Cardiac muscle cell (in vitro differentiated cells and primary cell): ENCODE measurements at places on chromosomes 6 and 20.
A peak's percentile ranks its signal among the peaks of the same experiment; 100 is the strongest.

DNA sequence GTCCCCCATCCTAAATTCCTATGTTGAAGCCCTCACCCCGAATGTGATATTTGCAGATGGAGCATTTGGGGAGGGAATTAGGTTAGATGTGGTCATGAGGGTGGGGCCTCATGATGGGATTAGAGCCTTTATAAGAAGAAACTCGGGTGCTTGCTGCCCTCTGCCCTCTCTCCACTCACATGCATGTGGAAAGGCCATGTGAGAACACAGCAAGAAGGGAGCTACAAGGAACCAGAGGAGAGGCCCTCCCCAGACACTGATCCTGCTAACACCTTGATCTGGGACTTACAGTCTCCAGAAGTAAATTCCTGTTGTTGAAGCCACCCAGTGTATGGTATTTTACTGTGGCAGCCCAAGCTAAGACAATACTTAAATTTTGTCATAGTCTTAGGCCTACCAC, 69.6 kb upstream of the TULP1 start:
- no peak for DNase-seq

- DNase-seq: peak; percentile 34
These were observed 982 bp downstream of the HECA start for GRCh38 chr6:139135578-139136545.

GRCh38 chr6:84825461-84825860, 61.1 kb upstream of the TBX18 start:
- DNase-seq: no peak

- DNase-seq: no peak
These were observed 291.1 kb downstream of the GJA1 start for GRCh38 chr6:121726596-121726995.

DNA sequence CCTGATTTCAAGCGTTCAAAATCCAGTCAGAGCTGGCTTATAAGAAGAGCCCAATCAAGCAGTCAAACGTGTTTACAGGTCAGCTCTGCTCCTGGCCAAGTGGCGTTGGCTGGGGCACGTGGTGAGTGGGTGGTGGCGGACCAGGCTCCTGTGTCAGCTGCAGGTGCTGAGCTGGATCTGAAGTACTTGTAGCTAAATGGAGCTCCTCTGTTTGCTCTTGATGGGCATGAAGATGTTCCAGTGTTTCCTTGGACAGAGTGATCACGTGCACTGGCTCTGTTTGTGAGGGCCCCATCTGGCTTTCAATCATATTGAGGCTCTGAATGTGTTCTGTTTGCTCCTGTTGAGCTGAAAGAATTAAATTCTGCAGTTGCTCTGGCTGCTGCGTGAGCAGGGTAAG, 10.2 kb upstream of the MICAL1 start:
- peak; percentile 34 for DNase-seq

DNA sequence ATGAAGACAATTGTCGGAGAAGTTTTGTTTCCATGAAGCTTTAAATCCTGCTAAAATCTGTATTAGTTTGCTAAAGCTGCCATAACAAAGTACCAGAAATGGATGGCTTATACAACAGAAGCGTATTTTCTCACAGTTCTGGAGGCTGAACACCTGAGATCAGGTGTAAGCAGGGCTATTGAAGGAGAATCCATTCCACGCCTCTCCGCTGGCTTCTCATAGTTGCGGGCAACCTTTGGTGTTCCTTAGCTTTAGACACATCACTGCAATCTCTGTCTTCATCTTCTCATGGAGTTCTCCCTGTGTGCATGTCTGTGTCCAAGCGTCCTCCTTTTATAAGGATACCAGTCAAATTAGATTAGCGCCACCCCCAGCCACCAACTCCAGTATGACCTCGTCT, 159.9 kb upstream of the CDYL start:
- DNase-seq: no peak

DNA sequence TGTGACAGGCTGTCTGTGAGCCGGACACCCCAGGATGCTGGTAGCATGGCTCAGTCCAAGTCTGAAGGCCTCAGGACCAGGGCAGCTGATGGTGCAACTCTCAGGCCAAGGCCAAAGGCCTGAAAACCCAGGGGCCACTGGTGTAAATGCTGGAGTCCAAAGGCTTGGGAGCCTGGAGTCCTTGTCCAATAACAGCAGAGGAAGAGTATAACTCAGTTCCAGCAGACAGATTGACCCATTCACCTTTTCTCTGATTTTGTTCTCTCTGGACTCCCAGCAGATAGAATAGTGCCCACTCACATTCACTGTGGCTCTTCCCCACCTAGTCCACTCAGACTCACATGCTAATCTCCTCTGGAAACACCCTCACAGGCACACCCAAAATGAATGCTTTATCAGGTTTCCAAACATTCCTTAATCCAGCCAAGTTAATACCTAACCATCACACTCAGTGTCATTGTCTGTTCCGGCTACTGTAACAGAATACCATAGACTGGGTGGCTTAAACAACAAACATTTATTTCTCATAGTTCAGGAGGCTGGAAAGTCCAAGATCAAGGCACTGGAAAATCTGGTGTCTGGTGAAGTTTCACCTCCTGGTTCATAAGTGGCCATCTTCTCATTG, 5.0 kb upstream of the TRAF3IP2 start:
- no peak for DNase-seq

- DNase-seq: no peak
These were observed 170.9 kb downstream of the PHF3 start for GRCh38 chr6:63806573-63806913.

DNA sequence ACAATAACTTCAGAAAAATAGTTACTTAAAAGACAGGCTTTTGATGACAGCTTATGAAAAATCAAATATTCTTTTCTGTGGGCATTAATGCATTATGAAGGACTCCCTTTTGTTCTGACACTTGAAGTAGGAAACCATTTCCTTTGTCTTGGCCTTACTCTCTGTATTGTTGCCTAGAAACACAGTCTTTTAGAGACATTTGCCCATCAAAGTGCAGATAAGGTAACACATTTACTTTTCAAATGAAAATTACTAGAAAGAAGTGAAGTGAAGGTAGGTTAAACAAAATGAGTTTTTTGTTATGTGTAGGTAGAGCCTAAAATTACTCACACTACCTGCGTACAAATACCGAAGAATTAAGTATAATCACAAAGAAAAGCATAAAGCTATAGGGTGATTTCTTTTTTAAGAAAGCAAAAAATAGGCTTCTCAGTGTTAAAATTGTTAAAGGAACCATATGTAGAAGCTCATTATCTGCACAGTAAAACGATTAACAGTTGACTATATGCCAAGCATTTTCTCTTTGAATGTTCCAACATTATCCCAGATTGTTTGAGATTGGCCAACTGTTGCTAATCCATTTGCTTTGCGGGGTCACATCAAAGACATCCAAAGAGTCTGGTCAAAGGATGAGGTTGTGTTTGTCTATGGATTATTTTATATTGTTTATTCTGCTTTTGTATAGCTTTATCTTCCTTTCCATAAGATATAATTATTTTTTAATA, 542.0 kb upstream of the RNF217 start:
- DNase-seq: no peak

DNA sequence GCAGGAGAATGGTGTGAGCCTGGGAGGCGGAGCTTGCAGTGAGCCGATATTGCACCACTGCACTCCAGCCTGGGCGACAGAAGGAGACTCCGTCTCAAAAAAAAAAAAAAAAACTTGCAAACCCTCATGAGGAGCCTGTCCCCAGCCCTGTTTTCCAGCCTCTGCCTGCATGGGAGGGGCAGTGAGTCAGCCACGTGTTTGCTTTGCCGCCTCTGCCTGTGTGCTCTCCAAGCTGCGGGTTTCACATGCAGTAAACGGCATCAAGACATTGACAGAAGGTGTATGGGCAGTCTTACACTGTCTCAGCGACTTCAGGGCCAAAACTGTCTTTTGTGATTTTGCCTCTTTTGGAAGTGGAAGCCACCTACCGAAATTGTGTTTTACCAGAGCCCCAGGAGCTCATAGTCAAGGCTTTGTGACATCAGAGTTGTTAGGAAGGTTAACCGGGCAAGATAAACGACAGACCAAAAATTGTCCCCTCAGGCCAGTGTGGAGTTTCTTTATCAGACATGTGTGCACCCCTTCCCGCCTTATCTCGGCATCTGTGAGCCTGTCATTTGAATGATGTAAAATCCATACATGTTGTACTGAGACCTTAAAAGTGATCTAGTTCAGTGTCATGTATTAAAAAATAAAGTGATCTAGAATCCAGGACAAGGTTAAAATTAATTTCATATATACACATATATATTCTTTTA, 52.9 kb downstream of the RPP40 start:
- DNase-seq: no peak

GRCh38 chr6:141653590-141653989, 479.1 kb upstream of the GJE1 start:
- peak; percentile 17 for DNase-seq

GRCh38 chr6:123338394-123338793, 298.4 kb downstream of the TRDN start:
- DNase-seq: no peak

GRCh38 chr6:148625609-148626008, 121.2 kb upstream of the UST start:
- no peak for DNase-seq

GRCh38 chr20:17935186-17935585, 33.4 kb downstream of the SNX5 start:
- no peak for DNase-seq

DNA sequence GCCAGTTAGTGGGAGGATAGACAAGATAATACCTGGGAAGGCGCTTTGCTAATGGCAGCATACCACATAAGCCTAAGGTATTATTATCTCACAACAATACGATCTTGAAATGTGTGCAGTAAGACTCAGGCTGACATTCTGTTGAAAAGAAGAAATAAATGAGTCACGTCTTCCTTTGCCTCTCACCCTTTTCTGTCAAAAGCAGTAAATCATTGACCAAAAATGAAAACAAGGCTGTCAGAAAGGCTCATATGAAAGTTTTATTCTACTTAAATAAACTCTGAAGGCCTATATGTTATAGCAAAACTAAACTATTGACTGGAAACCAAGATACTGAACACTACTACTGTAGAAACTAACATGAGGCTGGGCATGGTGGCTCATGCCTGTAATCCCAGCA, 43.1 kb upstream of the IL20RA start:
- no peak for DNase-seq

GRCh38 chr6:94270091-94270948, 851.0 kb upstream of the EPHA7 start:
- DNase-seq: peak; percentile 13

DNA sequence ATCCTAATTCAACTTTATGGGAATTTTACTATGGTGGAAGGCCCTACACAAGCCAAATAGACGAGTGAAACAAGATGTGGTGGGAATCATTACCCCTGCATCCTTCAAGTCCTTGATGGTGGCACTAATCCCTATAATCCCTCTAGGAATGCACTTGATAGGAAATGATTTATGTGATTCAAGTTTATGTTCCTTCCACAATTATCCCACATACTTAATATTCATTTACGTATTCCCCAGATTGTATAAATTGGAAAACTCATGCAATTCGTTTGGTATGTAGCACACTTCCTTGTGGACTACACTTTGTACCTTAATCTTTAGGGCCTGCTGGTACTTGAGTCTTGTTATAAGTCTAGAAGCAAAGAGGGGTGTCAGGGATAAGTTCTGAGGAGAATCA, 40.8 kb downstream of the PKIB start:
- DNase-seq: peak; percentile 2

- no peak for DNase-seq
These were observed 111.0 kb upstream of the FRMD1 start for GRCh38 chr6:168190014-168190405.

DNA sequence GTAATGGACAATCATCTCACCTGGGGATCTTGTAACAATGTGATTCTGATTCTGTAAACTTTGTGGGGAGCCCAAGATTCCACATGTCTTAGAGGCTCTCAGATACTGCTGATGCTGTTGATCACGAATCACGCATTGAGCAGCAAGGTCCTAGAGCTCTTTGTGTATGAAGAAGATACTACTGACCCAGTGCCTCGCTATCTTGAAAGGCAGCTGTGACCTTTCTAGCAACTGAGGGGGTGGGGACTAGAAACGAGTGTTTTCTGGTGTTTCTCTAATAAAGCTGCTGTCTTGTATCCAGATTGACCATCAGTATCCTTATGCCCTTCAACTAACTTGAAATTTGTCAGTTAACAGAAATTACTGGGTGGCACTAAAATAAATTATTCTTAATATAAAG, 142.9 kb downstream of the MTHFD1L start:
- DNase-seq: no peak

DNA sequence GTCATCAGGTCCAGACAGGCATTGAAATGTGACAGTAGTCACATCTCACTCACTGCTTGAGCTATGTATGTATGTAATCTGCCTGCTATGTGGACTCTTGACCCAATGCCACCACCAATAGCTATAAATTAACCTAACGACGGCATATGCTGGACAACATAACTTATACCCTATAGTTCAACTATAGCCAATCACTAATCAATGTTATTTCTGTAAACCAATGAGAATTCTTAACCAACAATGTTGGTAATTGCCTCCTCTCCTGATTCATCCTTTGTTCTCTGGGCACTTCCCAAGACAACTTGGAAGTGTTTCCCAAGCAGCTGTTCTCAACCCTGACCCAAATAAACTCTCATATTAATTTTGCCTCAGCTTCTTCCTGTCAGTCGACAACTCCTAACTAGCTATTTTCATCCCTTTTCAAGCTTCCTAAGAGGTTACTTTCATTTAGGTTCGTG, 24.1 kb upstream of the SERPINB1 start:
- no peak for DNase-seq

GRCh38 chr20:36340593-36340990, 34.5 kb downstream of the DLGAP4 start:
- DNase-seq: no peak

GRCh38 chr6:156617376-156617775, 159.8 kb upstream of the ARID1B start:
- peak; percentile 43 for DNase-seq

- peak; percentile 81 for DNase-seq
These were observed 85.3 kb downstream of the TRMT6 start for GRCh38 chr20:5864873-5865587.

GRCh38 chr6:125904871-125905270, 51.7 kb upstream of the HINT3 start:
- no peak for DNase-seq

DNA sequence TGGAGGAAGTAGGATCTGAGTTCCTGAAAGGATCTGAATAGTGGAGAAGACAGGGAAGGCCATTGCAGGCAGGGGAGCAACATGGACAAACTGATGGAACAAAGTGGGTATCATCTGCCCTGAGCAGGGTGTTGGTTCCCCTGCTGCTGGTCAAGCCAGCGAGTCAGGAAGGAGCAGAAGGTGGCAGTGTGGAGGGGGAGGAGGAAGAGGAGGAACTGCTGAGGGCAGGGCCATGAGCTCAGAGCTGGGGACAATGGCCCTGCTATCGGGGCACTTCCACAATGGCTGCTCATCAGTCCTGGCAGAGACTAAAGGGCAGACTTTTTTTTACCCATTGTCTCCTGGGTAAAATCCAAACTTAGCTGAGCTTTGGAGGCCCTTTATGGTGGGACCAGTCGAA, 13.6 kb downstream of the CNBD2 start:
- no peak for DNase-seq

- DNase-seq: peak; percentile 53
These were observed 2.1 kb upstream of the TMEM151B start for GRCh38 chr6:44268095-44268628.

DNA sequence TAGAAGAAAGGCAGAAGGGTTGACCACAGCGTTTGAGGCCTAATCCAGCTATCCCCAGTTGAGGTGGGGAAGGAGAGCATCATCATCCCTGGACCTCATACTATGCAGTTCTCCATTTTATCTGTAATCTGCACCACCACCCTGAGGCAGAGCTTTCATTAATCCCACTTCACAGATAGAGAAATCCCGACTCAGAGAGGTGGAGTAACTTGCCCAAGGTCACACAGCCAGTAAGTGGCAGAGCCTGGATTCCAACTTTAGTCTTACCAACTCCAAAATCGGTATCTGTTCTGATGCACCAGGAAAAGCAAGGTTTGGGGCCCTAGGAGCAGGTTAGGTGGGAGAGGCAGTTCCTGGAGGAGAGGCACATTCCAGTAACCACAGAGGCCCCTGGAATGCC, 6.7 kb downstream of the TMEM74B start:
- DNase-seq: no peak
